Cortex of kidney (tissue), 1 donor: ENCODE measurements at places on chromosomes 12 and 14.

DNA sequence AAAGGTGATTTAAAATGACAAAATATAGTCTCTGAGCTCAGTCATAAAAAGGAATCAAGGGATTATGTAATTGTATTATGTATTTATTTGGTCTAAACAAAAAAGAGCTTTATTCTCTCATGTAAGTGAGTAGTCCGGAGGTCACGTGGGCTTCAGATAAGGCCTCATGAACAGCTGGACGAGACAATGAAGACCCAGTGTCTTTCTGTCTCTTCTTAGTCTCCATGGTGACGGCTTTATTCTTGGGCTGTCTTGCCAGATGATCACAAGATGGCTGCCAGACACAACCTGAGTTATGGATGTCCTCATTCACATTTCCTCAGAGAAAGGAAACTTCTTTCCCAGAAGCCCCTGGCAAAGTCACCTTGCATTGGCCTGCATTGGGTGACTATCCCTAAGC, 98.6 kb downstream of the ARF6 start:
- no peak for DNase-seq

GRCh38 chr12:7188562-7189397, 706 bp upstream of the PEX5 start:
- DNase-seq = no peak

GRCh38 chr14:100416921-100417860, 94.1 kb downstream of the SLC25A47 start:
- no peak for DNase-seq

DNA sequence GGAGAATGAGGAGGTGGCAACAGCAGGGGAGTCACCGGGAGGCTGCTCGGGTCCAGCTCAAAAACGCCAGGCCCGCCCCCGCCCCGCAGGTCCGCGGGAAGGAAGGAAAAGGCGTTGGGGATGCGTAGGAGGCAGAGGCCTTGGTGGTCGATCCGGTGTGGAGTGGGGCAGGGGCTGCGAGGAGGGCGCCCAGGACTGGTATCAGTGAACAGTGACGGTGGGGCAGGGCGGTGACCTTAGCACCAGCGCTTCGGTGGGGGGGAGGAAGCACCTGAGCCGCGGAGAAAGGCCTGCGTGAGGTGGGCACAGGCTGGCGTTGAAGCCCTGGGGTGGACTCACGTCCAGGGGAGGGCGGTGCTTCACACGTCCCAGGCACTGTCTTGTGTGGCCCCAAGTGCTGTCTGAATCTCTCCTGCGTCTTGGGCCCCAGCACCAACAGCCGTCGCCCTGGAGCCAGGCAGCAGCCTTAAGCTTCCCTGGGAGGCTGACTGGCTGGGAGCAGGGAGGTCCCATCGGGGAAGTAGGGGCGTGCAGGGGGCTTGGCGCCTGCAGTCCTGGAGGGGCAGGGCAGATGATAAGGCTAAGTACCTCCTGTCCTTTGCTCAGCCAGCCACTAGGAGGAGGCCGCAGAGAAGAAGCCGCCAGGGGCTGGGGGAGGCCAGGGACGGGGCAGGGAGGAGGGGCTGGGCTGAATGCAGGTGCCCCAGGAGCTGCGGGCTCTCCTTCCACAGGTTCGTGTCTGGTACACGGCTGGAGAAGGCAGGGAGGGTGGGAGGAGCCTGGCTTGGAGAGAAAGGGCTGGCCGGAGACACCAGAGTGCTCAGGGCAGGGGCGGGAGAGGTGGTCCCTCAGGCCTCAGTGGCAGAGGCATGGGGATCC, 26.5 kb downstream of the ZBTB42 start:
- DNase-seq = no peak

DNA sequence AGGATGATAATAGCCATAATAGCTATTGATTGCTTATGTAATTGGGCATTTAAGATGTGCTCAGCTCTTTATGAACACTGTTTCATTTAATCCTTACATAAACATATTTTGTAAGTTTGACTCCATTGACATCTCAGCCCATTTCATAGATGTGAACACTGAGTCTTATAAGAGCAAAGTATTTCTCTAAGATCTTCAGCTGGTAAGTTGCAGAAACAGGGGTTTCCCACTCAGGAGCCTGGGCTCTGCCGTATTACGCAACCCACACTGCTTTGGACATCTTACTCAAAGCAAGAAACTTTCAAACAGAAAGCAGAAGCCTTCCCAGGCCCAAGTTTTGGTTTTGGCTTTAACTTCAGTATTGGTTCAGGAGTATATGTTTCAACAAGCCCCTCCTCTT, 705.1 kb downstream of the MED13L start:
- no peak for DNase-seq

DNA sequence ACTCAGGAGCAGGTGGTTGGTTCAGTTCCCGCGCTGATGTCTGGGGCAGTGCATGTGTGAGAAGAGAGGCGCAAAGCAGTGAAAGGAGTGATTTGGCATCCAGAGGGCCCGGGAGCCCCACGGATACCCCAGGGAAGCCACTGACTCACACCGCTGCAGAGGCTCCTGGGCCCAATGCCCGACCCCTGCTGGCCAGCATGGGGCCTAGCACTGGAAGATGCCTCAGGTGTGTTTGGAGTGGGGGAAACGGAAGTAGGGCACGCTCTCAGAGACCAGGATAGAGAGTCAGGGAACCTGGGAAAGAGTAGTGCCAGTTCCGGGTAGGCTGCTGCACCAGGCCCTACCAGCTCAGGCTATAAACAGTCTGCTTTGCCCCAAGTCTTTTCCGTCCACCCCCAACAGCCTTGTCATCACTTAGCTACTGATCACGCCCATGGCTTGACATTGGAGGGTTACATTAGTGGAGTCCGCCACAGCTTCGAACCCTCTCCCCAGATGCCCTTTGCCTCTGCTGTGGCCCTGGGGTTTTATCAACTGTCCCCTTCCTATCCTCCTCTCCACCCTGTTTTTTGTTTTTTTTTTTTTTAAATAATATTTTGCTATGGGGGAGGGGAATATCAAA, 9.5 kb upstream of the CSAD start:
- no peak for DNase-seq

DNA sequence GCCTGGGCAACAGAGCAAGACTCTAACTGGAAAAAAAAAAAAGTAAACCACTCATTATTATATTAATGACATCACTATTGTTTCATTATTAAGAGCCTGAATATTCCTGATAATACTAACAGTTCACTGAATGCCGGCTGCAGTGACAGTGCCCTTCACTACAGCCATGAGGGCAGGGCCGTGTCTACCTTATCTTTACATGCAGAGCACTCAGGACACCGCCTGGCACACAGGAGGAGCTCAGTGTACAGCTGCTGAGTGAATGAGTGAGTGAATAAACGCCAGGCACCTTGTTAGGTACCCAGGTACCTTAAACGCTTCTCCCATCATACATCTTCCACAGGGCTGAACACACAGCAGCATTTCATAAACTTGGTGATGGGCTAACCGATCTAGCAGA, 23.2 kb downstream of the ZFYVE1 start:
- no peak for DNase-seq

- no peak for DNase-seq
These were observed 3.7 kb upstream of the COX8C start for GRCh38 chr14:93343266-93343665.
